ENCODE measurements at places on chromosomes 5 and 9.

DNA sequence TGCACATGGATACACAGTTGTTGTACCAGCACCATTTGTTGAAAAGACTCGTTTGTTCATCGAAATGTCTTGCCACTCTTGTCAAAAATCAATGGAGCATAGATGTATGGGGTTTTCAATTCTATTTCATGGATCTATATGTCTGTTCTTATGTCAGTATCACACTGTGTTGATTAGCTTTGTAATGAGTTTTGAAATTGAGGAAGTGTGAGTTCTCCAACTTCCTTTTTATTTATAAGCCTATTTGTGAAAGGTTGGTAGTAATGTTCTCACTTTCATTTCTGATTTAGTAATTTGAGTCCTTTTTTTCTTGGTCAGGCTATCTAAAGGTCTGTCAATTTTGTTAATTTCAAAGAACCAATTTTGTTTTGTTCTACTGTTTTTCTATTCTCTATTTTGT is 26.1 kb downstream of the ZNF510 start:
- no peak for DNase-seq

- no peak for DNase-seq
Measured at GRCh38 chr9:133958756-133959155, 33.4 kb downstream of the VAV2 start.

- DNase-seq = no peak
Measured at GRCh38 chr5:2681476-2681875, 70.0 kb downstream of the IRX2 start.

DNA sequence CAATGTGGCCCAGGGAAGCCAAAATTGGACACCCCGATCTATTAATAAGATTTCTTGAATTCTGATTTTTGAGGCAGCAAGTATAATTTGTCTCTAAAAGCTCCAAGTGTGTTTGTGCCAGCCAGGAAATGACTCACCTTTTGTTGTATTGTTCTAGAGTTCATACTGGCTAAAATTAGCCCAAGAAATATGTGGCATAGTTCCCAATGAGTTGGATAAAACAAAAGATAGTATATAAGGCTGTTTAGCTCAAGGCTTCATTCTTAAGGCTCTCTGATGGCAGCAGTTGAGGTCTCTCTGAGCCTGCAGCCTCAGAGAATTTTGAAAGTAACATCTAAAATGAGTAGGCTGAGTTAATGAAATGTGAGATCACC is 21.6 kb downstream of the HMGXB3 start:
- DNase-seq = no peak

- DNase-seq = no peak
Measured at GRCh38 chr9:86749894-86750255, 197.4 kb downstream of the GAS1 start.

DNA sequence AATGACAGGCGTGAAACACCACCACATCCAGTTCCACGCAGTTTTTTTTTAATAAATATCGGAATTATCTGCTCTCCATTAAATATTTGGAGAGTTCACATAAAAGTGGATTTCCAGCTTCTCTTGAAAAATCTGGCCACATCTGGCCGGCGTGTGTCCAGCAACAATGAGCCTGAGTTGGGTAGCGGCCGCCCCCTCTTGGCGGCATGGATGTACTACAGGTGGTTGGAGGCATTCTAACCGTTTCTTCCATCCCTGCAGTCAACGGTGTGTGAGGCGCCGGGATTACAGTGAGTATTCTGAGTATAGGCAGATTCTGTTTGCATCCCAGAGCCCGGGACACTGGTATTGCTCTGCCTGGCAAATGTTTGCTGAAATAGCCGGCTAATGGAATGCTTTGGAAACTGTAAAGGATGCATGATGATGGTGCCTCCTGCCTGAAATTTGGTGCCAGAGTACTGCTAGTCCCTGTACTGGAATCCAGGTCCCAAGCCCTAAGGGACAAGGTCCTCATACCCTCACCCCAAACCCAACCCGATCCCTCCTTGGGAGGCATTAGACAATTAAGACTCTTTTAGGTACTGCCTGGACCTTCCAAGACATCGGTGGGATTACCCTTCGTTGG is 13.6 kb upstream of the GM2A start:
- DNase-seq = no peak

DNA sequence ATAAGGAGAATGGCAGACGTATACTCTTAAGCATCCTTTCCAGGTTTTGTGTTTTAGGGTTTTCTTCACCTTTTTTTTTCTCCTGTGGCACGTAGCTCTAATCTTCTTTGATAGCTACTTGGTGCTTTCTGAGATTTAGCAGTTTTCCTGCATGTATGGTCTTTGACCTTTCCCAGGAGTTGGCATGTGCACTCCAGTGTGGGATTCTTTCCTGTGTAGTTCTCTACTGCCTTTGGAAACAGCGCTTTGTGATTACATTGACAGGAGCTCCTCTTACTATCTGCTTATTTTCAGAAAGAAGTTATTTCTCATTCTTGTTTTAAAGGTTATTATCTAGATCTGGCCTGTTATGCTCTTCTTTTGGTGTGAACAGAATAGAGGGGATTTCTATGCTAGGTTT is 65.5 kb downstream of the UNC13B start:
- DNase-seq = no peak

- DNase-seq = no peak
Measured at GRCh38 chr9:95341293-95341962, 23.9 kb upstream of the FANCC start.

DNA sequence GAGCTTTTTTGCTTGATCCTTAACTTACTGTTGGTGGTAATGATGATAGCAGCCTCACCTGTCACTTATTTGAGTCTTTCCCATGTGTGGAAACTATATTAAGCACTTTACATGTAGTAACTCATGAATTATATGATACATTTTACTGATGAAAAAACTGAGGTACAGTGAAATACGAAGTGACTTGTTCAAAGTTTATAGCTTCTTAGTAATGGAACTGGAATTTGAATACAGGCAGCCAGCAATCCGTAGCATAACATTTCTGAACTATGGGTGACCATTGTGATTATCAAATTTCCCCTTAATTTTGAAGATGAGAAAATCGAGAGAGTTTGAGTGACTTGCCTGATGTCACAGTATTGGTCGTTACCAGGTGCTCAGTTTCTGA is 17.3 kb downstream of the SCAMP1 start:
- DNase-seq = no peak

- DNase-seq = no peak
Measured at GRCh38 chr5:27038476-27038875, at the start of gene CDH9. TSS of gene CDH9 (minus strand) at chr5:27038586. CDS start at chr5:26988333, 50,253 bp downstream.

GRCh38 chr5:172443441-172444109 is 10.8 kb downstream of the SH3PXD2B start:
- DNase-seq = no peak

- DNase-seq = no peak
Measured at GRCh38 chr5:41406424-41406823, 104.0 kb downstream of the PLCXD3 start.

- peak; percentile 48 for DNase-seq
Measured at GRCh38 chr5:146878476-146879172, at the start of gene PPP2R2B. TSS of gene PPP2R2B (minus strand) at chr5:146878757.

GRCh38 chr9:131593936-131594665 is 48.8 kb downstream of the PRRT1B start:
- no peak for DNase-seq
